Left ventricle myocardium inferior (tissue), 1 donor: ENCODE measurements at places on chromosomes 5 and 9.
A peak's percentile ranks its signal among the peaks of the same experiment; 100 is the strongest.

DNA sequence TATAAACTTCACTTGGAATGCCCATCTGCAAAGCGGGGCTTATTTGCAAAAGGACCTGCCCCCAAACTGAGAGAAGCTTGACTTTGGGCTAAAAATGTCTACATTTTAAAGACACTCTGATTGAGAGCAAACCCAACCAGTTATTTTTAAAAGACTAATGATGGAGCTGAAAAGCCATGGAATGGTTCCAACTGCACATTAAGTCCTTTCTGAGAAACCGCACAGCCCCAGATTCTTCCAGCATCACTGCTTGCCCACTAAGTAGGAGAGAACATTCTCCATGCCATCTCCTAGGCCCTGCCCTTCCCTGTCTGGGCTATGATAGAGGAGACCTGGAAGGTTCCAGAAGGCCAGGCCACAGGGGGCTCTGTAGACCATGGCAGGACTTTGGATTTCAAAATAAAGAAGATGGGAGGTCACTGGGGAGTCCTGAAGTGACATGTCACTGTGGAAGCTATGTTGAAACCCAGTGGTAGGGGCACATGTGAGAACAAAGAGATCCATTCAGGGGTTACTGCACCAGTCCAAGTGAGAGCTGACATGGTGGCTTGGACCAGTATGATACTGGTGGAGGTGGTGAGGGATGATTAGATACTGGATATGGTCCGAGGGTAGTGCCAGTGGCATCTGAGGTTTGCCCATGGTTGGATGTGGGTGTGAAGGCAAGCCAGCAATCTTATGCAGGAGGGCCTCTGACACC, 179.2 kb downstream of the DAB2IP start:
- no peak for DNase-seq

DNA sequence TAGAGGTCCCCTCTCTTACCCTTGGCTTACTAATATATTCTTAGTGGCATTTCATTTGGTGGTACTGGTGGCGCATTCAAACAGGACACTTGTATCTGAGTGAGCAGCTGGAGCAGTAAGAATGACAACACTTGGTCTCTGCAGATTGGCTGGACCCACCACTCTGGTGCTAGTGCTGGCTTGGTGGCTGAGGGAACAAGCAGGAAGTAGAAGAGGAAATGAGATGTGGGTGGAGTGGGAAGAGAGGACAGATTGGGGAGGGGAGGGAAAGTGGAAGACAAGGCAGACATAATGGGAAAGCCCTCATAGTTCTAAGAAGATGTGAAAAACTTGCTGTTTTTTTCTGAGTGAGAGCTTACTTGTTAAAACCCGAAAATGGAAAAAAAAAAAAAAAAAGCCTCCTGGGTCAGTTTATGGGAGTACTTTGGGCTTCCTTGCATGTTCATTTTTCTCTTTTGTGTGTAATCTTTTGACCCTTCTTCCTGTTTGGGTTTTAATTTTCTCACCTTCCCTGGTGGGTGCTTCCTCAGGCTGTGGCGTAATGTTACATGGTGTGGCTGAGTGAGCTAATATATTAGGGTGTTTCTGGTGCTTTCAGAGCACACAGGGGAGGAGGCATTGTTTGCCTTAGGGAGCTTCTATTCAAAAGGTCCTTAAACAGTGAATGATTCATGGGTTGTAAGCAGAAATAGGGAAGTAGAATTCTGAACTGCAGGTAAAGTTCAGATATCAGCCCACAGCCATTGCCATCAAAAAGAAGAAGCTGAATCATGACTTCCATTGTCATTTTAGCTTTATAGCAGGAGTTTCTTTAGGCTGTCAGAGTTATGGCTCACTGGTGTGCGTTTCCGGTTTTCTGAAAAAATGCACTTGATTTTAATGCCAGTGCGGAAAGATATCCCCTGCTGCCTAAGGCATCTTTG, 52.3 kb downstream of the TLE4 start:
- DNase-seq: peak; percentile 23

- no peak for DNase-seq
Observed at GRCh38 chr5:55440188-55440646, 94.5 kb downstream of the PLPP1 start.

DNA sequence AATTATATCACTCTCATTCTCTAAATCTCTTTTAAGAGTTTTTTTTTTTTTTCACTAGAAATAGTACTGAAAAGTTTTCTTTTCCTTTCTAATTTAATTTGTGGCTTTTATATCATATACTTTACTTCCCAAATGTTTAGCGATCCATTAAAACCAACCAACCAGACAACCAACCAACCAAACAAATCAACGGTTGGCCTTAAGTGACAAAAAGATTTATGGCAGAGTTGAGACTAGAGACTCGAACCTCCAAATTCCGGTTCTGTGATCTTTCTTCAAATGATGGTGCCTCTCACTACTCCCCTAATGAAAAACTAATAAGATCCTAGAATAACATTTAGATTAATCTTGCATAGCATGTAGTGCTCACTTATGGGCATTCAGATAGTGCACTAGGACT, 45.3 kb upstream of the ACTBL2 start:
- DNase-seq: no peak

DNA sequence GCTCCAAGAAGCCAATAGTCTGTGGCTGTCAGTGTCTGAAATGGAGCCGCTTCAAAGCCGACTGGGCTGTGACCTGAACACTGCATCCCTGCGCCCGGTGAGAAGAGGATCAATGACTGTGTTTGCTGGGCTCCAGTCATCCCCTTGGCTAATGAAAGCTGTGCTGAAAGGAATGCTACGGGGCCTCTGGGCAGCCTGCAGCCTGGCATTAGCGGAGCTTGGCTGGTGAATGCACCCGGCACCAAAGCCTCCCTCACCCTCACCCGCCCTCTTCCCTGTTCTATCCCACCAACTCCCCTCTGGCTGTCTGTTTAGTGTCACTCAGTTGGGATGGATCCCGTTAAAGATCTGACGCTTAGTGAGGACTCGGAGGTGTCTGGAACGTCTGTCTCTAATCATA, 355.3 kb downstream of the BNC2 start:
- DNase-seq: no peak

GRCh38 chr5:9947225-9947714, 302.4 kb downstream of the ATPSCKMT start:
- no peak for DNase-seq

- no peak for DNase-seq
Observed at GRCh38 chr9:76598981-76599380, 140.0 kb downstream of the GCNT1 start.
